NCI-H345 (cell line): ENCODE measurements at places on chromosomes 5 and 9.

DNA sequence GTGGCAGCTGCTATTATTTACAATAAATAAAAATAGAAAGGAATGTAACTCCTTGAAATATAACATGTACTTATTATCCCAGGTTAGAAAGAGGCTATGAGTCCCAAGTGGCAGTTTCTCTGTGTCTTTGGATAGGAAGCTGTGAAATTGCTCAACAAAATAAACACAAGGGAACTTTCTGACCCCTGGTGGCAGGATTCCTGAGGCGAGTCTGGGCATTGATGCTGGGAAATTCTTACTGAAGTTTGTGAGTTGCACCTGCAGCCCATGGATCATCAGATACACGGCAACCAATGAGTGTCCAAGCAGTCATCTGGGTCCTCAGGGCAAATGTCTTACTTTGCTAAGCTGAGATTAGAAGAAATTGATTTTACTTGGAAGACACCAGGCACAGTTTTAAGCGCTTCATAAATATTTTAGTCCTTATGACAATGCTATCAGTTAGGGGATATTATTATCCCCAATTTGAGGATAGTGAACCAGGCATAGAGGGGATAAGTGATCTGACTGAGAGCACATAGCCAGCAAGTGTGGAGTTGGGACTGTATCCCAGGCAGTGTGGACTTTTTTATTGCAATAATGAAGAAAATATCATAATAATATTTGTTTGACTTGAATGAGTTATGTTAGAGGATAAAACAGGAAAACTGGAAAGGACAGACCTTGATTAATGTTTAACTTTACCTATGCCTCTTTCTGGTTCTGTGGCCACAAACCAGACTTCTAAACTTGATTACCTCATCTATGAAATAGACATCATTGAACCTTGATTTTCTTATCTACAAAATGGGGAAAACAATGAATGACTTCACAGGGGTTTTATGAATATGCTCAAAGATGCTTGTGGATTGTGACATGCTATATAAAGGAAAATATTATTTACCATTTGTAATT, 265.5 kb upstream of the ADAMTSL1 start:
- DNase-seq = peak; percentile 37

- DNase-seq = no peak
Measured at GRCh38 chr5:52987711-52988331, 1.3 kb upstream of the ITGA2 start.

- DNase-seq = peak; percentile 29
Measured at GRCh38 chr9:114899461-114899860, 30.9 kb downstream of the TNFSF8 start.

DNA sequence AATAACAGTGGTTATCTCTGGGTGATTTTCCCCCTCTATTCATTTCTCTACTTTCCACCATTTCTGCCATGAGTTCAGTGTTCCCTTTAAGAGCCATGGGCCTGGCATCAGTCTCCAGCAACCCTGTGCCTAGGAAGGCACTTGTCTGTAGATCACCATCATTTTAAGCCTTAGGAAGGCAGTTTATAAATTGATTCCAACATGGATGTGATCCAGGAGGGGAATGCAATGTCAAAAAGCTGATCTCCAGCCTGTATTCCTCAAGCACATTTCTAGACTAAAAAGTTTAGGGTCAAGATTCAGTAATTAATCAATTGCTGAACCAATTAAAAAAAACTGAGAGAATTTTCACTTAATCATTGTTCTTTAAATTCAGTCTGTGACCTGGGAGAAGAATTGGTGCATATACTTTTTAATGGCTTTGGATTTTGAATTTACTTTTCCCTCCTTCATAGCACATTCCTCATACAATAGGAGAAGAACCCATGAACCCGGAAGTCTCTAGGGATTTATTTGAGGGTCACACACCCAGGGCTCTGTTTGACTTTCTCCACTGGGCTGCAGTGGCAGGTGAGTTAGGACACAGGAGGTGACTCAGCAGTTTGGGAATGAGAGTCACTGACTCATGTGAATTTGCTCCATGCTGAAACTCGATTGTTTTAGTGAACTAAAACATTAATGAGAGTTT, 6.1 kb upstream of the ERMP1 start:
- DNase-seq = peak; percentile 13
